HT1080 (cell line): ENCODE measurements at places on chromosomes 12 and 14.

- no peak for DNase-seq
Measured at GRCh38 chr14:99215277-99215676, 56.7 kb downstream of the BCL11B start.

GRCh38 chr12:42204819-42205218 is 33.2 kb downstream of the YAF2 start:
- no peak for DNase-seq

- DNase-seq = peak; percentile 46
Measured at GRCh38 chr12:115203701-115204100, 519.7 kb upstream of the TBX3 start.

DNA sequence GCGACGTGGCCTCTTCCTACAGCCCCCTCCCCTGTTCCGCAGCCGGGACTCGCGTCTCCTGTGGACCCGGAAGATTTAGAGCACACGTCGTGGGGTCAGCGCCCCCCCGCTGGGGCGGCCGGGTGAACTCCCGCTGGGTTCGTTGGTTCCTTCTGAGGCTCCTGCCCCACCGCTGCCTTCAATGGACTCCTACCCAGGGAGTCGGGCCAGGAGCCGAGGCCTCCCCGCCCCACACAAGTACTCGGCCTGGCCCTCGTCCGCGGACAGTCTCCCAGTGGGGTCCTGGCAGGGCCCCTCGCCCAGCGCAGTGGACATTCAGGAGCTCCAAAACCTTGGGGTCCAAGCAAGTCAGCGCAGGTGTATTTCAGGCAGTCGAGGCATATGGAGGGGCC is 1.2 kb downstream of the MMP17 start:
- DNase-seq = no peak

DNA sequence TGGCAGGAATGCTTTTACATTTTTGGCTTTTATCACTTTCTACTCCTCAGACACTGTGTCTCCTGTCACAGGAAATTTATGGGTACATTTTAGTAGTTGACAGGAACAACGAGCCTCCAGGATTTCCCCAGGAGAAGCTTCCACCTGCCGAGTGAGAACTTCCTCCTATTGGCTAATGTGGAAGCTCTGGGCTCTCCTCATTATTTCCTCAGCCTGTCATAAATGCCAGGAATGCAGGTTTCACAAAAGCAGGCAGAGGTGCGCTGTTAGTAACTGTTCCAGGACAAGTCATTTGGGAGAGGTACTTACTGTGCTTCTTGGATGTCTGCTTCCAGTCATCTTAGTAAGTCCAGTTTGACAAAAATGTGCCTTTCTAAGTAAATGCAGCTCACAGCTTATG is 19.1 kb upstream of the DCP1B start:
- no peak for DNase-seq

DNA sequence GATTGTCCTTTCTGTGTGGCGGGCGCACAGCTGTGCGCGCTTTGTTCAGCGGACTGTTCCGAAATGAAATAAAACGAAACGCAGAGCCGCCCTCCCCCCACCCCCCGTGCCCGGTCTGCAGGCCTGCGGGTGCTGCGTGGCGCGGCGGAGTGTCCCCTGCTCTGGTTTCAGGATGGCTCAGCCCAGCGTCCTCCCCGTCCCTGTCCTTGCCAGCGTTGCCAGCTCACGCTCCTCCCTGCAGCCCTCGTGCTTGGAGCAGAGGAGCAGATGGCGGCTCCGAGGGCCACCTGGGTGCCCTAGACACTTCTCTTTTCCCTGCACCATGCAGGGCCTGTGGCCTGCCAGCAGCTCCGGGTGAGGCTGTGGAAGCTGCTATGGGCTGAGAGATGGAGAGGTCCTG is 17.5 kb upstream of the BEGAIN start:
- DNase-seq = no peak

- DNase-seq = no peak
Measured at GRCh38 chr12:129941618-129942017, 37.8 kb upstream of the TMEM132D start.

DNA sequence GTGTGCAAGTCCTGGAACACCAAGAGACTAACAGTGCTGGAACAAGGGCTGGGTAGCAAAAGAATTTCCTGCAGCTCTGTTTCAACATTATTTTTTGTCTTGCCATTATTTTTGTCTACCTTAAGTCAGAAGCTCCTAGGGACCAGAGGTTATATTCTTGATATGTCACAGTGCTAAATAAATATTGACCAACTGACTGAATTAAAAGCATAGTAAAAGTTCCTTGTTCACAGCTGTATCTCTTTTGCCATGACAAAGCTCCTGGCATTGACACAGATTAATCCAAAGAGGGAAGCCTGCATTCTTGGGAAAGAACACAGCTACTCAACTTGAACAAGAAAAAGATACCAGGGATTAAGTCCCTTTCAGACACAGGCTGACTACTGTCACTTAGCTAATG is 136.5 kb downstream of the SPTSSA start:
- no peak for DNase-seq

DNA sequence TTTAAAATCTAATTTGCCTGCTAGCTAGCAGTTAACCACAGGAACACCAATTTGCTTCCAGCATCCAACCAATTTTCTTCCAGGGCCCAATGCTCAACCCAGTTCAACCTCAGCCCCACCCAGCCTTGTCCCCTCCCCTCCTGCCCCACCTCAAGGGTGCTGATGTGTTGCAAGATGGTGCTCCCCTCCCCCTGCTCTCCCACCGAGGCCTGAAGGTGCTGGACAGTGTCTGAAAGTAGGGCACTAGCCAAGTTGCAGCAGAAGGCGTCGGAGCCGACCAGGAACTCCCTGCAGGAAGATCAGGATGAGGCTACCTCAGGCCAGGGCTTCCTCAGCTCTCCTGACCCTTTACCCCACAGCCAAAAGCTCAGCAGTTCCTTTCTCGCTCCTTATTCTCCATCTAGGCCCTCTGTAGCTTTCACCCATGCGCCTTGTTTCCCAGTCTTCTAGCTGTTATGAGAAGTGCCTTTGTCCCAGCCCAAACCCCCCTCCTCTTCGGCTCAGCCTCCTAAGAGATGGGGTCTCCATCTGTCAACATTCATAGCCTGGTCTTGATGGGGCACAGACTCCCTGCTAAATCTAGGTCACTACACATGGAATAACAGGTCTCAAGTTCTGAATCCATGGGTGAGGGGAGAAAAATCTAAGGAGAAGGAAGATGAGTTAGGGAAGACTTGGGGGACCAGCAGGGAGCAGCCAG is 3.6 kb downstream of the STAT6 start:
- no peak for DNase-seq

DNA sequence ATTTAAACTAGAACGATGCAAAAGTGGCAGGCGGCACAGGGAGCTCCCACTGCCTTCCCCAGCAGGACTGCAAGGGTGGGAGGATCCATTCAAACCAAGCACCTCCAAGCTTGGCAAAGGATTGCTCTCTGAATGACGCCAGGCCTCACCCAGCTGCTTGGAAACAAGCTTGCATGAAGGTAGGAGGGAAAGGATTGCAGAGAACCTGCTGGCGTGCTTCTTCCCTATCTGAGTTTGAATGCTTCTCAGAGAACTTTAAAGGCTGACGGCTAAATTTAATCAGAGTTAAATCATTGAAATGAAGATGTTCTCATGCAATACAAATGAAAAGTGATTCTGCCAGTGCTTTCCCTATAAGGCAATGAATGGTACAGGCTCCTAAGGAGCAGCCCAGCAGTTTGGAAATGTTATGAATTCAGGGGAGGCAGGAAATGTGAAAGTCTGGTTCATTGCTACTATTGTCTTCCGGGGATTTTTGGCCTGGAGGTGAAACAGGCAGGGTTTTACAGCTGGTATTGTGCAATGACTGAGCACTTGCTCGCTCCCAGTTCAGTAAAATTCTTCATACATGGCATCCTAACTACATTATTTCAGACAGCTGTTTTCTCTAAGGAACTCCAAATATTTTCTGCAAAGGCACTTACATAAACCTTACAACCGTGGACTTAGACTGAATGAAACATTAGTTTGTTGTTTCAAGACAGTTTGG is 31.9 kb upstream of the DUSP6 start:
- DNase-seq = peak; percentile 49

DNA sequence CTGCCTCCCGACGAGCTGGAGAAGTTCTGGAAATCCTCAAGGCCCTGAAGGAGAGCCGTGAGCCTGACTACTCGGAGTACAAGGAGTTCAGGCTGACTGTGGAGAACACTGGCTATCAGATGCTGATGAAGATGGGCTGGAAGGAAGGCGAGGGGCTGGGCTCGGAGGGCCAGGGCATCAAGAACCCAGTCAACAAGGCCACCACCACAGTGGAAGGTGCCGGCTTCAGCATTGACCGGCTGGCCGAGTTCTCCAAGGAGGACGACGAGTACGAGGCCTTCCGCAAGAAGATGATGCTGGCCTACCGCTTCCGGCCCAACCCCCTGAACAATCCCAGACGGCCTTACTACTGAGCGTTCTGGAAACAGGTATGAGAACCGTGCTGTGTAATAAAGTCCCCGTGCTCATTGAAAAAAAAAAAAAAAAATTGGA is 366.1 kb upstream of the ATXN7L3B start:
- DNase-seq = no peak

- no peak for DNase-seq
Measured at GRCh38 chr12:45575417-45575816, 154.1 kb upstream of the ARID2 start.

DNA sequence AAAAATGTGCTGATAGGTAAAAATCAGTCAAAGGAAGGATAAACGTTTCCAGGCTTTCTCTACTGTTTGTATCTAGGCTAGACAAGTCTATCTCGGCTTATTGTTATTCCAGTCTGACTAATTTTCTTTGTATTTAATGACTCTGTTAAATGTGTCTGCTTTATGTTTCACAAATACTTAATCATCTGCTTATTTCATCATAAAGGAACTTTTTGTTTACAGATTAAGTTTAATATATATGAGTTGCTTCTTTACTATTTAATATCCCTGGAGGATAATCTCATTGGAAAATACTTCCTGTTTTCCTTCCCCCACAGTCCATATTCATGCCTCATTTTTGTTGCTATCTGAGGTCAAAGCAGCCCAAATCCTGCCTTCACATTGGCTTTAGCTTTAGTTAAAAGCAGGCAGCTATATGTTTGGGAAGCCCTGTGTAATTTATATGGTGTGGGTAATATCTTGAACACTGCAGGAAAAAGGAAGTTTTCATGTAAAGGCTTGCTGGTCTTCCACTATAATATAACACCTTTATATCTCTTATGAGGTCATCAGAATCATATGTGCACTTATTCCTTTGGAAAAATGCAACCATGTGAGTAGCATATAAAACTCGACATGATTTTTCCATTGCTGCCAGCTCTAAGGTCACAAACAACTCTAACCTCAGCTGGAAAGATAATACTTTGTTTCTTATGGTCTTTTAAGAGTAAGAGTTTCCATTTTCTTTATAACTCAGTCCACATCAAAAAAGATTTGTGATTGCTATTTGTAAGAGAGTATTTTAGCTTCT is 76.8 kb downstream of the ALX1 start:
- no peak for DNase-seq

DNA sequence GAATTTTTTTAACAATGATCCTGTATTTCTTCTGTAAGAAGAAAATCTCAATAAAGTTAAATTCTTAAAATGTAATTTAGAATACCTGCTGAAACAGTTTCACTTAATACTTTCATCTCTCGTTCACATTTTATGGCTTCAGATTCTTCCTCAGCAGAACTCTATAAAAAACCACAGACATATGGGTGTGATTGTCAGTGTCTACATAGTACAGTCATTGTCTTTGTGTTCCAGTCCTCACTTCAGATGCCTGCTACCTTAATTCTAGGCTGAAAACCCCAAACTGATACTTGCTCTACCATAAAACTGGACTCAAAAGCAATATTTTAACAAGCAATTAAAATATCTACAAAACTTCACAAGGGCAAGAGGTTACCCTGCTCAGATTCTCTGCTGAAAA is 71.8 kb downstream of the DNAI7 start:
- no peak for DNase-seq

DNA sequence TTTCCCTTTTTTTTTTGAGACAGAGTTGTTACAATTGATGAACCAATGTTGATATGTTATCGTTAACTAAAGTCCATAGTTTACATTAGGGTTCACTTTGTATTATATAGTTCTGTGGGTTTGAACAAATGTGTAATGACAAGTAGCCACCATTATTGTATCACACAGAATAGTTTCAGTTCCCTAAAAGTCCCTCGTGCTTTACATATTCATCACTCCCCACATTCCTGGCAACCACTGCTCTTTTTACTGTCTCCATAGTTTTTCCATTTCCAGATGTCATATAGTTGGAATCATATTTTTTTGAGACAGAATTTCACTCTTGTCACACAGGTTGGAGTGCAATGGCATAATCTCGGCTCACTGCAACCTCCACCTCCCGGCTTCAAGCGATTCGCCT is 12.5 kb downstream of the HSD17B6 start:
- no peak for DNase-seq

- peak; percentile 68 for DNase-seq
Measured at GRCh38 chr12:85823436-85824180, 12.6 kb downstream of the RASSF9 start.

- DNase-seq = no peak
Measured at GRCh38 chr12:105539735-105540134, 209.2 kb downstream of the C12orf75 start.

GRCh38 chr12:85550924-85551323 is 270.9 kb downstream of the ALX1 start:
- no peak for DNase-seq

DNA sequence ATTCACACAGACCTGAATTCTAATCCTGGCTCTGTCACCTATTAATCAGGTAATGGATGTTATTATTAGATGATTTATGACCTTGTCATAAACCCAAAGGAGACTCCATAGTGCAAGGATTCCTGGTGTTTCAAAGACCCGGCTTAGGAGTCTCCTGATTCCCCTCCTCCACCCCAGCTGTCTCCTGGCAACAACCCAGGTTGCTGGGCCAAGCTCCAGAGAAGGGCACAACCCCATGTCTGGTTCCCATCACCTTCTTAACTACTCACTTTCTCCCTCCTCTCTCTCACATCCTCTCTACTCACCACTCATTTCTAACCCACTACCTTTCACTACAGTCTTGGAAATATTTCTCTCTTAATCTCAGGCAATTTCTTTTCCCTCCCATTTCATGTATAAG is 41.6 kb downstream of the RHOJ start:
- no peak for DNase-seq

GRCh38 chr14:24991288-24991687 is 58.7 kb downstream of the STXBP6 start:
- no peak for DNase-seq
